ENCODE measurements at places on chromosomes 2 and 18. TPM values are rescaled to one million over a fixed set of nuclear protein-coding genes. Genes with fewer than 3 reads are reported as not detected.

Gene CNTNAP5
- total RNA-seq = 0.39 TPM

Gene TLX2
- total RNA-seq = 0.20 TPM

Gene ADD2
- 124 TPM for total RNA-seq

Gene GPR39
- 0.50 TPM for total RNA-seq

Gene NCKAP5
- total RNA-seq = 0.26 TPM

Gene KDSR
- total RNA-seq = 58.5 TPM

Gene IL1R1
- total RNA-seq = 0.46 TPM

Gene BUB1
- 144 TPM for total RNA-seq

Gene NRP2
- 19.7 TPM for total RNA-seq

Gene SATB2
- total RNA-seq = 23.0 TPM

Gene GPR35
- total RNA-seq = 1.4 TPM

Gene OSR1
- 0.24 TPM for total RNA-seq

Gene ITGB6
- total RNA-seq = not detected

Gene DPP4
- total RNA-seq = 2.8 TPM

Gene RGPD4
- 0.07 TPM for total RNA-seq

Gene SLC4A5
- total RNA-seq = 0.50 TPM

Gene SAP130
- total RNA-seq = 48.3 TPM

Gene TM4SF20
- total RNA-seq = not detected

Gene GREB1L
- 2.7 TPM for total RNA-seq

All from H9 (cell line).